Stimulated activated CD4-positive, alpha-beta T cell treated with anti-CD3 and anti-CD28 coated beads, Interleukin-1b, Interleukin-23, amount 100 ng/mL, for 4 hours (primary cell): ENCODE measurements at places on chromosomes 5 and 9.
A peak's percentile ranks its signal among the peaks of the same experiment; 100 is the strongest.

- DNase-seq: no peak
Measured at GRCh38 chr5:118551031-118551430, 437.3 kb downstream of the DTWD2 start.

DNA sequence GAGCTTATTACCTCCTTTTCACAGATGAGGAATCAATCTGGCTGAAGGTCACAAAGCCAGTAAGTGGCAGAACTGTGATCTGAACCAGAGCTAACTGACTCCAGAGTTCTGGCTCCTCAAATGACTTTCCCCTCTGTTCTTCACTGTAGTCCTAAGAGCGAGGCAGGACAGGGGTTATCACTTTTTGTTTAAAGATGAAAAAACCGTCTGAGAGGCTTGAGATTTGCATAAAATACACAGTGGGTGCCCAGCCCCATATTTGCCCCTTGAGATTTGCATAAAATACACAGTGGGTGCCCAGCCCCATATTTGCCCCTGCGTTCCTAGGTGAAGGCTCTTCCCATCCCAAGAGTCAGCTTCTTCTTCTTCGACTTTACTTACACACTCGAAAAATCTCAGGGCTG, 667 bp downstream of the FBXO10 start:
- no peak for DNase-seq

- DNase-seq: no peak
Measured at GRCh38 chr5:148492351-148492750, 108.6 kb downstream of the FBXO38 start.

DNA sequence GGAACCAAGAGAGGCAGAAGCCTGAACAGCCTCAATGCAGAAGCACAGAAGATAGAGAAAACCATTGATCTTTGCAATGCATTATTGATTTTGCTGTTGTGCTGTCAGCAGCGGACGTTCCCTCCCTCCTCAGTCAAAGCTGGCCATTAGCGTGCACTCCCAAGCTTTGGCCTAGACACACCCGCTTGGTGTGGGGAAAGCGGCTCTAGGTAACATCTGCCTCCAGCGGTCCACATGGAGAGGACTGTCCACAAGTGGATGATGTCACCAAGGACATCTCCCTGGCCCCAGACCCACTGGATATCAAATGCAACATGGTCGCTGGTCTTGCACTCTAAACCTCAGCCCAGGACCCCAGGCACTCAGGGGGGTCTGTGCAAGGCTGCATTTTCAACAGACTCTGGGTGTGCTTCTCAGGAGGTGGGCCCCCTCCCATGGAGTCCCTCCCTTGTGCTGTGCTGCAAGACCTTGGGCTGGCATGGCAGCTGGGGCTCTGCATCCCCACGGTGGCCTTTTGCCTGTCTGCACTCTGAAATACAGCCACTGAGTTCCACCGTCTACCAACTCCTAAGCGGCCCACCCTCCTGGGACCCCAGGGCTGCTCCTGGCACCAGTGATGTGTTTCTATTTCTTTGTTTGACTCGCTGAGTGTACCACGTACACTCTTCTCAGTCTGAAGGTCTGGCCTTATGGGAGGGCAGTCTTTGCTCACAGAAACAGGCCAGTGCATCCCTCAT, 1.9 kb downstream of the SEMA4D start:
- no peak for DNase-seq

- no peak for DNase-seq
Measured at GRCh38 chr5:135826221-135826525, 8.3 kb upstream of the SLC25A48 start.

DNA sequence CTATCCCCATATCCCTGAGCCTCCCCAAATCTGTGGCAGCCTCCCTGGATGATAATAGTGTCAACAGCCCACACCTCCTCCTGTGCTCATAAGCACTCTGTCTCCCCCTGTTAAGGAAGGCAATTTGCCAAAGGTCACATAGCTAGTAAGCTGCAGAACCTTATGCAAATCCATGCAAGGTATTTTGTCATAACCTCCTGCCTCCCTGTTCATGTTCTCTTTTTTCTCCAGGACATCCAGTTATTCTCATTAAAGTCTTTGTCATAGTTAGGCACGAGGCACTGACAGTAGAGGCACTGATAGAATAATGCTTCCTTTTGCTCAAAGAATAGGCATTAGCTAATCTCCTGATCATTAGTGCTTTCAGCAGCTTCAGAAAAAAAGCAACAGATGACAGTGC, 10.2 kb upstream of the AUH start:
- no peak for DNase-seq

GRCh38 chr9:74498621-74499095, 1.5 kb downstream of the RORB start:
- DNase-seq: no peak

- DNase-seq: no peak
Measured at GRCh38 chr5:129384193-129384592, 75.9 kb upstream of the ADAMTS19 start.

DNA sequence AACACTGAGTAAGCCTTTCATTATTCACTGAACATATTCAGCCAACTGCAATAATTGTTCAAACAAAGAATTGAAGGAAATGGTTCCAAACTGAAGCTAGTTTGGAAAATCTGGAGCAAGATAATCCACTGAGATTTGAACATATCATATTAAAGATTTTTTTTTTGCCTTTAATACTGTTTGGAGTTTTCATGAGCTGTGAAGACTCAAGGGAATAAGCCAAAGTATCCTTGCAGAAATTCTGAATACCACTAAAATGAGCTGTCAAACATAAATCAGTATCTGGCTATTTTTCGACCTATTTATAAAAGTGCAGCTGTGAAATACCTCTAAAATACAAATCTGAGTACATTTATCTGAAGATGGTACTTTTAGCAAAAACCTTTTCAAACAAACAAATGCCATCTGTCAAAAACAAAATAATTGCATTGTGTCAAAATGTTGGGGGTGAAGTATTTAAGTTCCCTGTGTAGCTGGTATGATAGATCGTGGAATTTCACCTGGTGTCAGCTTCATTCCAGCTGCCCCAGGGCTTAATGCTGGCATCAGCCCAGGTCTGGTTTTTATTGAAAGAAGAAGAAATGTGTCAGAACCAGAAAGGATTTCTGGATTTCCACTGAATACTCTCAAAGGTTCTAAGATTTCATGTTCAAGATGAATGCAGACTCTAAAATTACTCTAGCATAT, 149.0 kb upstream of the GRAMD2B start:
- DNase-seq: no peak

DNA sequence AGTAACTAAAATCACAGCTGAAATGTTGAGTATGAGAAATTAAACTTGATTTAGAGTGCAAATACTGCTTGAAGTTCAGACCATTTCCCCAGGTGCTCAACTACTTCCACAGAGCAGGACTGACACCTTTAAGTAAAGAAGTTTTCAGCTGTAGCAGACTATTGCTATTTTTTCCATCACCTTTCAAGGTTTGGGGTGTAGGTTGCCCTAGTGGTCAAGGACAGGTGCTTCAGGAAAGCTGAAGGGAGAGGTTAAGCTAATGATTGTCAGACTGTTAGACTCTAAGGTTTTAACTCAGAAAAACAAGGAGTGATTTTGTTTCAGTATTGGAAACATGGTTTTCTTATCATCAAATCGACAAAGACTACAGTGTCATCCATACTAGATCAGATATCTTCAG, 162.1 kb downstream of the CCDC192 start:
- no peak for DNase-seq

- no peak for DNase-seq
Measured at GRCh38 chr5:75856056-75856455, 138.8 kb upstream of the POC5 start.

- peak; percentile 34 for DNase-seq
Measured at GRCh38 chr5:52800394-52801213, 12.9 kb downstream of the ITGA1 start.

GRCh38 chr5:158877706-158878105, 222.0 kb downstream of the EBF1 start:
- DNase-seq: no peak

DNA sequence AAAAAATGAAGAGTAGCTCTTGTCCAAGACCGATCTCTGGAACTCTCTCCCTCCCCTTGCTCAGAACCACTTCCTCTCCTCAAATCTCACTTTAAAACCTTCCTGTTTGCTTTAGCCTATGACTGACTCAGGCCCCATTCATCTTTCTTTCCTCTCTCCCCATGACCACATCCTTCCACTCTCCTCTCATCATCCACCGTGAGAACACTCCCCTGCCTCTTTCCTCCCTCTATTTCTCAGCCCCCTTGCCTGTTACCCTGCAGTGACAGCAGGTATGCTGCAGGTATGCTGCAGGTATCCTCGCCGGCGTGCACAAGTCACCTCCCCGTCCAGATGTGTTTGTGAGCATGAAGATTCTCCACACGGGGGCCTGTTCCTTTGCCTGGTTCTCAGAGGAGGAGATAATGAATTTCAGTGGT, 505.3 kb downstream of the CCDC171 start:
- no peak for DNase-seq

DNA sequence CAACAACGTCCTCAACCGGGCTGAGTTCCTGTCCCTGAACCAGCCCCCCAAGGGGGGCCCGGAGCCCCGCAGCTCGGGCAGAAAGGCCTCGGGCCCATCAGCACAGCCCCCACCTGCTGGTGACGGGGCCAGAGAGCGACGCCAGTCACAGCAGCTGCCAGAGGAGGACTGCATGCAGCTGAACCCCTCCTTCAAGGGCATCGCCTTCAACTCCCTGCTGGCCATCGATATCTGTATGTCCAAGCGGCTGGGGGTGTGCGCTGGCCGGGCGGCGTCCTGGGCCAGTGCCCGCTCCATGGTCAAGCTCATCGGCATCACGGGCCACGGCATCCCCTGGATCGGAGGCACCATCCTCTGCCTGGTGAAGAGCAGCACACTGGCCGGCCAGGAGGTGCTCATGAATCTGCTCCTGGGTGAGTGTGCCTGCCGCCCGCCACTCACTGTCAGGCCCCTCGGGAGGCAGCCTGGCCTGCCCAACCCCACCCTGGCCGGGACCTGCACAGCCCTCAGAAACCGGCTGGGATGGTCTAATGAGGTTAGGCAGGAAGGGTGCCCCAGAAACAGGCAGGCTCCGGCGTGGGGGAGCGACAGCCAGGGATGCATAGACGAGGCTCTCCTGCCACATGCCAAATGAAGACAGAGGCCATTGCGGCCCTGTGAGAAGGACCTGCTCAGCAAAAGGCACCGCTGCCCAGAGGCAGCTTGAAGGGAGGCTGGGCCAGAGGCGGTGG, 678 bp downstream of the PLPP7 start:
- DNase-seq: no peak

DNA sequence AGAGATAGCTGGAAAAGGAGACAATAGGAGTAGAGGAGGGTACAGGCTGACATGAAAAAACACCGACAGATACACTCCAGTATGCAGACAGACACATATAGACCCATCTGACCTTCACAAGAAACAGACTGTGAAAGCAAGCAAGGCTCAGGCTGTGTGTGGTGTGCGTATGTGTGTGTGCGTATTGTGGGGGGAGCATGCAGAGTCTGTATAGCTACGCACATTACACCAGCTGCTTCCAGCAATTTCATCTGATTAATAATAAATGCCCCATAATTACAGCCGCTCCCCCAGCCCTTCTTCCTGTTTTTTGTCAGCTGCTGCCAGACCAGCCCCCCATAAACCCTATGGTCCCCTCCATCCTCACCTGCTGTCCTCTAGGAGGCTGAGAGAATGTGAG, 6.7 kb downstream of the CNTFR start:
- DNase-seq: no peak

DNA sequence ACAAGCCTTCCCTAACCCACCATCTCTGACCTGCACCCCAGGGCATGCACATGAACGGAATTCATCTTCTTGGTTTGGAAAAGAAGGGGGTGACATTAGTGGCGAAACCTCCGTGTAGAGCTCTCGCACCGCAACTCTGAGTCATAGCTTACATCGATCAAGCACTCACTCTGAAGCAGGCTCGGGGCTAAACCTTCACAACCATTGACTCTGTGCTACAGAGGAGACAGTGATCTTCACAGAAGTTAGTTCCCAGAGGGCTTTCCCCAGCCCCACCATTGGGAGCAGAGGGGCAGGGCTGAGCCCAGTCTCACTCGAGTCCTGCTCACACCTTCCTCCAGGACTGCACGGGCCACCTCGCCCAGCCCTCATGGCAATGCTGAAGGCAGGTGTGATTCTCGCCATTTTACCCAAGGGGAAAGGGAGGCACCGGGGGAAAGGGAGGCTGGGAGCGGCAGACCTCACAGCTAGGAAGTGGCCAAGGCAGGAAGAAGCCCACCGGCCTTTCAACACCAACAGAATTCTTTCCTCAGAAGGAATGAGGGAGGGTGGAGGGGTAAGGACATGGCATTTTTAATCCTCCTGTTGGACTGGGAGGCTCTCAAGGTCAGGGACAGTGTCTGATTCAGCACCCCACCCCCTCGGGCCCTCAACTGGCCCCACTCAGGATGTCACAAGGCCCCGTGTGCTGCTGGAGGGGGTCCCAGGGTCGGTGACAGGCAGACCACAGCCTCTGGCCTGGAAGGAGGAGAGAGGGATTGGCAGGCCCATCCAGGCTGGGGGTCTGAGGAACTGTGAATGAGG, 25.9 kb upstream of the IL17B start:
- no peak for DNase-seq

- DNase-seq: no peak
Measured at GRCh38 chr5:35115920-35116319, 68.2 kb upstream of the AGXT2 start.

DNA sequence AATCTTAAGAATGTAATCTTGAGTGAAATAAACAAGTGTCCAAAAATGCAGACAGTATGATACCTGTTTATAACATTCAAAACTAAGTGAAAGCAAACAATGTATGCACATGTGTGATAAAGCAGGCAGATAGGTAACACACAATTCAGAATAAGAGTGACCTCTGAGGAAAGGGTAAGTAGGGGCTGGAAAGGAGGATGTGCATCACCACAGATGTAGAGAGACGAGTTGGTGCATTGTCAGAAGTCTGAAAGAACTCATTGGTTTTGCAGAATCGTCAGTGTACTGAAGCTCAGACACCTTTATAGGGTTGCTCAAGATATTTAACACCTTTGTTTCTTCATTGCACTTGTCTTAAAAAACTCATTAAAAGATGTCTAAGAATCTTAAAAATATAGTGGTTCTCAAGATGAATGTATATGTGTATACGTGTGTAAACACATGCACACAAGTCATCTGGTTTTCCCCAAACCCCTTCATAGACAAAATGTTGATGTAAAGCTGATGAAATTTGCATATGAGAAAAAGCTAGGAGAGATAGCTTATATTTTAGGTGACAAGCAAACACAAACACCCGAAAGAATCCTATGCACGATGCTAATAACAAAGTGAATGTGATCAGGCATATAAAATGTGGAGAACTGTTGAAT, 197.6 kb upstream of the MEF2C start:
- no peak for DNase-seq

- DNase-seq: no peak
Measured at GRCh38 chr5:82760856-82761255, 316.3 kb downstream of the TMEM167A start.

GRCh38 chr9:91214867-91215266, 146.9 kb downstream of the AUH start:
- DNase-seq: no peak

- DNase-seq: no peak
Measured at GRCh38 chr5:174459832-174460448, 264.4 kb upstream of the MSX2 start.

- DNase-seq: no peak
Measured at GRCh38 chr5:97009212-97009898, 73.5 kb downstream of the LNPEP start.
